ENCODE measurements at places on chromosomes 4 and X.

GRCh38 chrX:148541584-148541940, 41.1 kb downstream of the AFF2 start:
- DNase-seq, result no peak

- DNase-seq, result no peak
These were observed 23.7 kb upstream of the LRAT start for GRCh38 chr4:154720123-154720522.

- DNase-seq, result peak; percentile 48
These were observed 325.5 kb downstream of the BCOR start for GRCh38 chrX:39772057-39772832.

GRCh38 chrX:125236955-125237354, 82.7 kb upstream of the TEX13C start:
- no peak for DNase-seq

DNA sequence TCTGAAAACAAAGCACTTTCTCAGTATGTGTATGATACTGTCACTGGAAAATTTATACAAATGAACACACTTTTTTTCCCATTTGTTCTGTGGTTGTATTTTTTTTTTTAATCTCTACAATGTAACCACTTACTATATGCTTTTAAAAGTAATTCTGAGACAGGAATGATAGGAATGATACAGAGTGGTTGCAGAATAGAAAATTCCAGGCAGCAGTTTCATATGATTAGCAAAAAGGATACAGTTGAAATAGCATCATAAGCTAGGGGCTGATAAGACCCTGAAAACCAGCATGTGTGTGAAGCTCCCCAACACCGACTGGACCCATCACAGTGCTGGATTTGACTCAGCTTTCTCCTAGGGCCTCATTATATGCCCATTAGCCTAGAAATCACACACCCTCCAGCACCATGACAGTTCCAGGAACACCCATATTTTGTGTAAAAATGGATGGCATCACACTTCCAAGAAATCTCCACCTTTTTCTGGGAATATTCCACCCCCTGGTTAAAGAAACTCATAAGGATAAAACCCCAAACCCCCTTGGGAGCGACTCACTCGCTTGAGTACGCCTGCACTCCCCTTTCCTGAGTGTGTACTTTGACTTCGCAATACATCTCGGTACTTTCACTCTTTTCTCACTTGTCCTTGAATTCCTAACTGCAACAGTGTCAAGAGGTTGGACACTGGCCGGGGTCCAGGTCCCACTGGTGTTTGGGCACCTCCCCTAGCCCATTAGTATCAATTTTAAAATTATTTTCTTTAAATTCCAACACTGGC, 77.4 kb upstream of the AGA start:
- DNase-seq, result no peak

GRCh38 chr4:182085051-182085480, 158.1 kb upstream of the TENM3 start:
- DNase-seq, result no peak

DNA sequence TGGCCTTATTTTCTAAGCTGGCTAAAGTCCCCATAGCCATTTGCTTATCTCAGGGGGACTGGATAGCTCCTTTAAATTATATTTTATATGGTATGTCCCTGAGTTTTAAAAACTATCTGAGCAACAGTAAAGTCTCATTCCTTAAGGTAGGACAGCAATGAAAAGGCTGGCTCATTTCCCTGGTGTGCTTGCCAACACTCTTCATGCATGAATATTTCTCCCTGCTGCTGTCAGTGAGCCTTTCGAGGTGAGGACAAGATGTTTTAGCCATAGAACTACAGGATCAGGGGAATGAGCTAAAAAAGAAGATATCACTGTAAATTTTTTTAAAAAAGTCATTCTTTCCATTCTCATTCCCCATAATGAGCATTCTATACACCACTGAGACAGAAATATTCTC, 427.3 kb upstream of the FAM241A start:
- no peak for DNase-seq

GRCh38 chr4:84952004-84952403, 14.5 kb downstream of the WDFY3 start:
- DNase-seq, result no peak

DNA sequence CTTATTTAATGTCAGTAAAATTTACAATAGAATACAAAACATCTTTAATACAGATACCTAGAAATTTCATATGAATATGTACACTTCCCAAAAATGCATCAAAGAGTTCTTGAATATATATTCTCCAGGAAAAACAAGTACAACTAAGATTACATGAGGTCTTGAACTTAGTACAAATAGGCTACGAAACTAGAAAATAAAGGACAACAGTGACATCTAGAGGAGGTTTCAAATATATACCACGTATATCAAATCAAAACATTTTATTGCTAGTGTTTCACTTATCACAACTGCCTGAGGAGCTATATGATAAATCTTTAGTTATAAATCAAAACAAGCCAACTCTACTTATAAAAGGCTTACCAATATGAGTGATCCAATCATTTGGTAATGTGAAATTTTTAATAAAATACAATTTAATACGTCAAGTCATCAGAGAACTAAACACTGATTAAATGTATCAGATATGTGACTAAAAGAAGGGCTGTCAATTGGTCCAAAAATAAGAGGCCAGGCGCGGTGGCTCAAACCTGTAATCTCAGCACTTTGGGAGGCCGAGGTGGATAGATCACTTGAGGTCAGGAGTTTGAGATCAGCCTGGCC, 36.6 kb downstream of the ANAPC10 start:
- no peak for DNase-seq

GRCh38 chr4:152068866-152069265, 308.1 kb upstream of the GATB start:
- DNase-seq, result no peak

- DNase-seq, result no peak
These were observed 399.0 kb downstream of the PABPC4L start for GRCh38 chr4:133802359-133803140.

- no peak for DNase-seq
These were observed 132.5 kb downstream of the AFF1 start for GRCh38 chr4:87067124-87067885.

DNA sequence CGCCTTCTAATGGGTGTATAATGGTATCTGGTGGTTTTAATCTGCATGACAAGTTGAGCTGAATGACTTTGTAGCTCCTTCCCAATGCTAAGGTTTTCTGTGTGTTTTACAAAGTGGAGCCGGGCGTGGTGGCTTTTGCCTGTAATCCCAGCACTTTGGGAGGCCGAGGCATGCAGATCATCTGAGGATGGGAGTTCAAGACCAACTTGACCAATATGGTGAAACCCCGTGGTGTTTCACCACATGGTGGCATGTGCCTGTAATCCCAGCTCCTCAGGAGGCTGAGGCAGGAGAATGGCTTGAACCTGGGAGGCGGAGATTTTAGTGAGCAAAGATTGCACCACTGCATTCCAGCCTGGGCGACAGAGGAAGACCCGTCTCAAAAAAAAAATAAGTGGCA, 28.9 kb downstream of the ARFIP1 start:
- DNase-seq, result no peak

DNA sequence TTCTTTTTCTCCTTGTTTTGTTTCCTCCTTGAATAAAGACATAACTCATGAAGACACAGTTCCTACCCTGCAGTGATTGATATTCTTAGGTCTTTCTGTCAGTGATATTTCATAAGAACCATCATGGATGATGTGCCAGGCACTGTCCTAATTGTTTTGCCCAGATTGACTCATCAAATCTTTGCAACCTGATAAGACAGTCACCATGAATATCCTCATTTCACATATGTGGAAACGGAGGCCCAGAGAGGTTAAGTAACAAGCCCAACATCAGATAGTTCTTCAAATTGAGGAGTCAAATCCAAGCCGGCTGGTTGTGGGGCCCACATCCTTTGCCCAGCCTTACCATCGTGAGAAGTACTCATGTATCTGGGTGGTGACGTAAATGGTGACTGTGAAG, 69.9 kb downstream of the SEL1L3 start:
- no peak for DNase-seq

GRCh38 chrX:36401774-36402173, 482.2 kb downstream of the CFAP47 start:
- no peak for DNase-seq

DNA sequence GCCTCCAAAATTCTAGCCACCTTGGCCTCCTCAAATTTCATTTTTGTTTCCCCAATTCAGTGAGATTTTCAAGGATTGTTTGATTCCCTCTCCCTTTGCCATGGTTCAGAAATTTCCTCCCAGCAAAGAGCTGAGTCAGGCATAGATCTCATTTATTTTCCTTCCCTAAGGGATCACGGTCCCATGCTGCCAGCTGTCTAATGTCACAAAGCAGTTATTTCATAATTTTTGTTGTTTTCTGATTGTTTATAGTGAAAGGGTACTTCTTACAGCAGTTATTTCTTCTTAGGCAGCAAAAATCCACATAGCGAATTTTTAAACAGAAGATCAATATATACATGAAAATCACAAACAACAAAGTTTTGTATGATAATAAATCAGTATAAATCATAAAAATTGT, 470.5 kb upstream of the MAGEB18 start:
- DNase-seq, result no peak

DNA sequence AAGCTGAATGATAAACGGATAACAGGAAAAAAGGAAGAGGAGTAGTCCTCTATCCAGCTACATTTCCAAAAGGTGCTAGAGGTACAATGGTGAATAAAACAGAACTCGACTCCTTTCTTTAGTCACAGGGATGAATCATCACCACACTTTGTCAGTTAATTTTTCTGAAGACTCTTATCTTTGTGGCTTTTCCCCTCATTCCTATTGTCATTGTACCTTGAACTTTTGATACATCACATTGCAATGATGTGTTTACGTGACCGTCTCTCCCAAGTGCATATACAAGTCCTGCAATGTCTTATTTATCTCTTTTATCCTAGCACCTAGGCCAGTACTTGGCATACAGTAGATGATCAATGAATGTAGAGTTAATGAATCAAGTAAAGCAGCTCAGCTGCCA, 134.7 kb downstream of the LHFPL1 start:
- no peak for DNase-seq

DNA sequence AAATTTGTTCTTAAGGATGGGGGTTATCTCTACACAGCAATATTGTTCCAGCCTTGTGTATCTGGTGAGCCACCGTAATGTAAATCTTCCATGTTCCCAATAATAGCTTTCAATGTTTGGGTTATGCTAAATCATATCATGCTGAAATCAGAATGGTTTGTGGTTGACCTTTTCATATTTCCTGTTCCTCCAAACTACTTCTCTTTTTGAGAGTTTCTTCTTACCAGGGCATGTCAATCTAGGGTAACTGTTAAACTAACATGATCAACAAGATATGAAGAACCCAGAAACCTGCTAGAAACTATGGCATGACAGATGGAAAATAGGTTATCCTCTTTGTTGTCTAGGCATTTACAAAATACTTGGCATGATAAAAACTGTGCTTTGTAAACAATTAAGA, 22.0 kb downstream of the TNMD start:
- no peak for DNase-seq

DNA sequence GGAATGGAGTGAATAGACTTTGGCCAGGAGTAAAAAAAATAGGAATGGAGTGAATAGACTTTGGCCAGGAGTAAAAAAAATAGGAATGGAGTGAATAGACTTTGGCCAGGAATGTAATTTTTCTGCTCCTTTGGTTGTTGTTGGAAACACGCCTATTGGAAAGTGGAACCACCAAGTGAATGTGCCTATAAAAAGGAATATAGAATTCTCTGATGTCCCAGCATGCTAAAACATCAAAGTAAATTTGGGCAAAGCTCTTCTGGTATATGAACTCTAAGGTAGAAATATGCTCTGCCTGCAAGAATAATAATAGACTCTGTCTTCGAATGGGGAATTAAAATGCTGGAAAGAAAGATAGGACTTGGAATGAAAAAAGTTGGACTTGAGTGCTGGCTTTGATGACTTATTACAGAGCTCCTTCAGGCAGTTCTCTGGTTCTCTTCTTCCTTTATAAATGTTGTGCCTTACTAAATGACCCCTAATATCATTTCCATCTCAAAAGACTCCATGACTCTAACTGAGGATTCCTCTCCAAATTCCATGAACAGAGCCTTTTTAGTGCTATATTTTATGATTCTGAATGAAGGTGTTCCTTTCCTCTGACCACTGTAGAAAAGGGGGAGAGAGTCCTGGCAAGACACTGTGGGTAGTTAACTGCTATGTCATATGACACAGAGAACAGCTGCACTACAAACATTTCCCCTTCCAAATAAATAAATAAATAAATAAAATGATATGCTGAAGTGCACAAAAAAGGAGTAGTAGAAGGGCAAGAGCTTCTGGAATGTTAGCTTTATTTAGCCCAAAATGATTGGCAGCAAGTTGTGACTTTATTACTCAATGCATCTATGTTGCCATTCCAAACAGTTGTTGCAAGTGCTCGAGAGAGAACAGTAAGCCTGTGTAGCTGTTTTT, 13.5 kb upstream of the GBA3 start:
- DNase-seq, result no peak

GRCh38 chr4:67909905-67910584, 26.2 kb upstream of the TMPRSS11D start:
- no peak for DNase-seq

DNA sequence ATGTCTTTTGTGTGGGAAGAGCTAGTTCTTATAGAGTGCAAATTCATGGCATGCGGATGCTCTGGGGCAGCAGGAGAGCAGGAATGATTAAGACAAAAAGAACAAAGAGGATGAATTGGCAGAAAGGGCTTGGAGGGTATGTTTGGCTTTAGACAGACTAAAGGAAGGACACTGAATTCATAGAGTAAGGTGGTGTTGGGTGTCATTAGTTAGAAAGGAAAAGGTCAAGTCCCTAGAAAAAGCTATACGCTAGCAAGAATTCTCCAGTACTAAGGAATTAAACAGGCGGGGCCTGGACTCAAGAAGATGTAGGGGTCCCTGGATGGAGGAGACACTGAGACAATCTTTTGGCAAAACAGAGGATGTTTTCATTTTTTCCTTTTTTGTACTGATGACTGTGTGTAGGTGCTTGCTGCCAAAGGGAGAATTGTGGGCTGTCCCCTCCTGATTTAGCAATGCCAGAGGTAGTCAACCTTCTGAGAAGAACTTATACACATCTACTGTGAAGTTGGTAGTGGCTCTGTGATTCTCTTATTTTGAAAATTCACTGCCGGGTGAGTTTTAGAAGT, 391.0 kb downstream of the SPRY1 start:
- no peak for DNase-seq

- no peak for DNase-seq
These were observed 426.2 kb upstream of the MAGEB2 start for GRCh38 chrX:29788991-29789699.

- DNase-seq, result no peak
These were observed 233.4 kb upstream of the STK26 start for GRCh38 chrX:131789664-131790063.

- DNase-seq, result no peak
These were observed 58.3 kb downstream of the PCGF3 start for GRCh38 chr4:763922-764321.

GRCh38 chr4:77931452-77932135, 69.0 kb downstream of the MRPL1 start:
- no peak for DNase-seq

GRCh38 chr4:80454040-80454439, 118.5 kb downstream of the CFAP299 start:
- no peak for DNase-seq

- no peak for DNase-seq
These were observed 229.4 kb downstream of the MID1IP1 start for GRCh38 chrX:39030636-39031035.

GRCh38 chr4:48409203-48409602, 67.9 kb downstream of the SLAIN2 start:
- no peak for DNase-seq

All from stimulated activated CD4-positive, alpha-beta T cell treated with anti-CD3 and anti-CD28 coated beads, Interleukin-1b, Interleukin-23, amount 100 ng/mL, for 24 hours (primary cell).